ENCODE measurements at places on chromosomes 5 and 9. TPM values are rescaled to one million over a fixed set of nuclear protein-coding genes. Genes with fewer than 3 reads are reported as not detected.

- no peak for DNase-seq
Observed at GRCh38 chr9:2260417-2261306, 245.5 kb downstream of the SMARCA2 start.

GRCh38 chr9:93236541-93237206 lies 52.7 kb downstream of the WNK2 start:
- DNase-seq, result no peak

- peak; percentile 63 for DNase-seq
Observed at GRCh38 chr5:158875272-158875679, 224.4 kb downstream of the EBF1 start.

GRCh38 chr5:44665101-44665701 lies 143.5 kb upstream of the MRPS30 start:
- DNase-seq, result no peak

GRCh38 chr5:146218168-146218567 lies 14.8 kb downstream of the RBM27 start:
- DNase-seq, result no peak

DNA sequence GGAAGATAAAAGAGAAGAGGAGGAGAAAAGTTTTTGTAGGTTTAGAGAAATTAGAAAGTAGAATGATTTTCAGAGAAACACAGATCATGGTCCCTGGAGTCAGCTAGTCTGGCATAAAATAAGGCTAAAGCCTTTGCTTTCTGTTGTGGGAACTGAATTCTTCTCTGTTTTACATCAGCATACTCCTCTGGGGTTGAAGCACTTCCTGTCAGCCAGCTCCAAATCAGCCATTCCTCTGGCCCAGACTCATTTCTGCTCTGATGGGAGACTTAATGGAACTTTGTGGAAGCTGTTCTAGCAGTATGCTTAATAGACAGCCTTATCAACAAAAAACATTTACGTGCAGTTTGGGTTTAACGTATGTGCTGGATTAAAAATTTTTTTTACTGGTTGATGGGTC lies 143.2 kb downstream of the HMHB1 start:
- peak; percentile 95 for DNase-seq

DNA sequence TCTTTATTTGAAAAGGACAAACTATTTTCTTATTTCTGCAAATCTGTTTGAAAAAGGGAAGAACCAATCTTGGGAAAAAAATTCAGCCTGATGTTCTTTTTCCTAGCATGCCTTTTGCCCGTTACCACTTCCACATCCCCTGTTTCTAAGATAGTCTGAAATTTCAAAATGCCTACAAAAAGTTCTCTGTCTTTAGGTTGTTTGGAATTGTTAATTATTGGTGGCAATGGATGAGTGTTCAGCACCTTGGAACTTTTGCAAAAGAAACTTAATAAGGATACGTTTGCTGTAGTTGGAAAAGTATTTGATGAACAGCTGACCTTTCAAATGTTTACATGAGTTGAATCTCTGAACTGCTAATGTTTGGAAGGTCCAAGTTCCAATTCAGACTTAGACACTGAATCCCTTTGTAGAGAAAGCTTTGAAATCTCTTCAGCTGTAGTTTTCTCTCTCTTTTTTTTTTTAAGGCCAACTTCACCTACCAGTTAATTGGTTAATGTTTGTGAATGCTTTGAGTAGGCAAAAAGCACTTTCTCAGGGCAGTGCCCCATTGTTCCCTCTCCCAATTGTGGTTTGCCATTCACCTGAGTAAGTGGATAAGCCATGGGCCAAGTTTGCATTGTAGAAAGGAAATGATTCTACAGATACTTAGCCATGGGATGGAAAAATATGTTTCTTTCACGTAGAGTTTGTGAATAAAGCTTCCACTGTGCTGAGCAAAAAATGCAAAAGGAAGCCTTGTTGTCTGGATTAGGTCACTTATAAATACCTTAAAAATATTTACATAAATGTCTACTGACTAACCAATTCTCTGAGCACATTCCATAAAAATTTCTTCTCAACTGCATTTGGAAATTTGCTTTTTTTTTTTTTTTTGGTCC lies 156.4 kb upstream of the ELL2 start:
- peak; percentile 18 for DNase-seq

- no peak for DNase-seq
Observed at GRCh38 chr9:34492051-34492450, 30.7 kb downstream of the ENHO start.

DNA sequence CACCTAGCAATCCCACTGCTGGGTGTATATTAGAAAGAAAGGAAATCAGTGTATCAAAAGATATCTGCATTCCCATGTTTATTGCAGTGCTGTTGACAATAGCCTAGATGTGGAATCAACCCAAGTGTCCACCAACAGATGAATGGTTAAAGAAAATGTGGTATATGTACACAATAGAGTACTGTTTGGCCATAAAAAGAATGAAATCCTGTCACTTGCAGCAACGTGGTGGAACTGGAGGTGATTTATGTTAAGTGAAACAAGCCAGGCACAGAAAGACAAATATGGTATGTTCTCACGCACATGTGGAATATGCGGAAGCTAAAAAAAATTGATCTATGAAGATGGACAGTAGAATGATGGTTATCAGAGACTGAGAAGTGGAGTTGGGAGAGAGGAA lies 221.6 kb upstream of the DAP start:
- no peak for DNase-seq

GRCh38 chr9:96163161-96163560 lies 138.8 kb downstream of the HSD17B3 start:
- DNase-seq, result peak; percentile 40

- DNase-seq, result peak; percentile 35
Observed at GRCh38 chr5:14351086-14351661, 208.0 kb downstream of the TRIO start.

- DNase-seq, result peak; percentile 23
Observed at GRCh38 chr9:76456202-76456926, 2.6 kb upstream of the GCNT1 start.

DNA sequence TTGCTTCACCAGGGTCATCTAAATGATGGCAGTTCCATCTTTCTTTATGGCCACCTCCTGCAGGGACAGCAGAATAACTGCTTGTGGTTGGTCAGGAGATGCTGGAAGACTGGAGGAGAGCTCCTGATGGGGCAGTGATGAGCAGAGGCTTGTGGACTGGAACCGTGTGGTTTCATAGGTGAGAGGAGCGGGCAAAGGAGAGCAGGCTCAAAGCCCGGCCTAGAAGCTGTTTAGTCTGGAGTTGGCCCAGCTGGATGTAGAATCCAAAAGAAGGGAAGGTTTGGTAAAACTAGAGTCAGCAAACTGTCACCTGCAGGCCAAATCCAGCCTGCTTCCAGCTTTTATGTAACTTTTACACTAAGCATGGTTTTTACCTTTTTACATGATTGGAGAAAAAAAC lies 32.9 kb upstream of the TLE1 start:
- DNase-seq, result no peak

DNA sequence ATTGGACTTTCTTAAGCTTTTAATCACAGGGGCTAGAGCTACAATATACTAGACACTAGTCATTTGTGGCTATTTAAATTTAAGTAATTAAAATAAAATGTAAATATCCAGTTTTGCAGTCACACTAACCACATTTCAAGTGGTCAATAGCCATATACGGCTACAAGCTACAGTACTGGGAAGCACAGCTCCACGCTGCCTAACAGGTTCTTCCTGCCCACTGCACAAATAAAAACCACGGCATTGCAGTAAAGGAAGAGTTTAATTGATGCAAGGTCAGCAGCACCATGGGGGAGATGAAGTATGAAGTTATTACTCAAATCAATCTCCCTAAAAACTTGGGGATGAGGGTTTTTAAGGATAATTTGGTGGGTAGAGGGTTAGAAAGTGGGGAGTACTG lies 134.1 kb downstream of the LURAP1L start:
- no peak for DNase-seq

DNA sequence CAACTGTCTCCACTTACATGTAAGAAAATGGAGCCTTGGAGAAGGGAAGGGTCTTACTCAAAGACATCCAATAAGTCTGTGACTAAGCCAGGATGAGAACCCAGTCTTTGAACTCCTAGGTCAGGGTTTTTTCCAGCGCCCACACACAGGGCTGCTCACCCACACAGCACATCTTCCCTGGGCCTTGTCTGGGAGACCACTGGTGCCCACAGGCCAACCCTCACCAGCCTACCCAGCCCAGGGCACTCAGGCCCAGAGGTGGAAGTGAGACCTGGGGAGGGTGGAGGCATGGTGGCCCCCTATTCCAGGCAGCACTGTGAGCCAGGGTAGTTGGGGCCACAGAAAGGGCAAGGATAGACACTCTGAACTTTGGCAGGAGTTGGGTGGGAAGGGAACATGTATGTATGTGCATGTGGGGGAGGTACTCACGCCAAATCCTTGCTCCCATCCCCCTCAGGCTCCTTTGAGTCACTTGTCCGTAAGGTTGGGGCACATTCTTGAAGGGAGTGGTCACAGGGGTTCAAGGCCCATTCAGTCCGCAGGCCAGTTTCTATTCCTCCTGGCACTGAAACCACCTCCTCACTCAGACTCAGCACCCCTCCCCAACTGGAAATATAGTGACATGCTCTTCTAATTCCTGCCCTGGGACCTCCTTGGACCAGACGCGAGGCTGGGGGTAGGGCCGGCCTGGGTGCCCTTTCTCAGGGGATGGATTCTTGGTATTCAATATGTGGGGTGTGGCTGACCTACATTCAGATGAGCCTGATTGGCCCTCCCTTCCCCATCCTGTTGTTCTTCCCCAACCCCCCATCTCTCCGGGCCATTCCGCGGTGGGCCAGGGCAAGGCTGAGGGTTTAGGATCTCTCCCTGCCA lies 2.9 kb upstream of the SLC4A9 start:
- DNase-seq, result no peak

GRCh38 chr9:32413424-32413823 lies 29.0 kb downstream of the ACO1 start:
- DNase-seq, result no peak

DNA sequence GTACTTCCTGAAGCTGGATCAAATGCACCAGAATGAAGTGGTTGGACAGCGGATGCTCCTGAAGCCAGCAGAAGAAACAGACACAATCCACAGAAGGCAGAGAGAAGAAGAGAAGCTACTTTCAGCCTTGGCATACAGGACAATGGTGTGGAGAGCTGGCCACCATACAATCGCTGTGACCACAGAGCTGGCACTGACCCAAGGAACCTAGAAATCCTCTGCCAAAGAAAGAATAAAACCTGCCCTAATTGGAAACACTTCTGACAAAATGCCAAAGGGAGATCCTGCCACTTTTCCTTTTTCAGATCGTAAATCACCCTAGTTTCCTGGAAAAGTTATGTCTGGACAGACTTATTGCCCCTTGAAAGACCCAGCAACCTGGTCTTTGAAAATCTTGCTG lies 77.8 kb downstream of the BAAT start:
- no peak for DNase-seq

DNA sequence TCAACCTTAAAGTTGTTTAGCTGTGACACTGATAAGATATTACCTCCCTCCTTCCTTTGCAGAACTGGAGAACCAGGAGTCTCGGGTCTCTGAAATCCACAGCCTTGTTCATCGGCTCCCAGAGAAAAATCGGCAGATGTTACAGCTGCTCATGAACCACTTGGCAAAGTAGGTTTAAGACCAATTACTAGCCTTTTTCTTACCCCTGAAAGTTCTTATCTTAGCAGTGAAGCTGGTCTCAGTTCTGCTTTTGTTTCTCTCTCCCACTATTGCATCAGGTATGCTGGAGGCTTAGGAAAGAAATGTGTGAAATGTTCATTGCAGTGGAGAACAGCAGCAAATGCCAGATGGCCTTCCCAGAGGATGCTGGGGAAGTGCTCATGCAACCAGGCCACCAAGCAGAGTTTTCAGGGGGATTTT lies 287.4 kb downstream of the ARHGAP26 start:
- DNase-seq, result no peak

DNA sequence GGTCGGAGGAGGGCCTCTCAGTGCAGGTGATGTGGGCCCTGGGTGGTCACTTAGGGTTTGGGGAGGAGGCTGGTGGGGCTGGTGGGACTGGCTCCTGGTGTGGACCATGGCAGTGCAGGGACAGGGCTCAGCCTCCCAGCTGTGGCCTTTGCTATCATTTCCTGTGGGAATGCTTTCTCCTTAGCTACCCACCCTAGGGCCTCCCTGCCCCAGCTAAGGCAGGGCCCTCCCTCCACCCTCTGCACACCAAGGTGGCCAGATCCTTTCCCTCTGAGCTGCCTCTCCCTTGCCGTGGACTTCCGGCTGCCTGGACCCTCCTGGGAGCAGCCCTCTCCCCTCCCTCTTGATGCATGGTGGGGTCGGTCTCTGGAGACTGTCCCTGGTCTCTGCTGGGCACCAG lies 22.7 kb upstream of the ARSI start:
- no peak for DNase-seq

DNA sequence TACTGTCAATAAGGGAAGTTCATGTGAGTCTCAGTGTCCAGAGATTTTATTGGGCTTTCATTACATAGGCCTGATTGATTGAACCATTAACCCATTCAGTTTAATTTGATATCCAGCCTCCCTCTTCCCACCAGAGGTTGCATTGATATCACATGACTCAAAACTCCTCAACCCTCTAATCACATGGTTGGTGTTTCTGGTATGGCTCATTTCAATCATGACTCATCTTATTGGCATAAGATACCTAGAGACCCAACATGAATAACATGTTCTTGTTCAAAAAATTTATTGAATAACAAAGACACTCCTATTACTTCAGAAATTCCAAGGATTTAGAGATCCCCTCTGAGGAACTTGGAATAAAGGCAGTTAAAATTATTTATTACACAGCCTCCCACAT lies 982.2 kb downstream of the TLE1 start:
- DNase-seq, result no peak

DNA sequence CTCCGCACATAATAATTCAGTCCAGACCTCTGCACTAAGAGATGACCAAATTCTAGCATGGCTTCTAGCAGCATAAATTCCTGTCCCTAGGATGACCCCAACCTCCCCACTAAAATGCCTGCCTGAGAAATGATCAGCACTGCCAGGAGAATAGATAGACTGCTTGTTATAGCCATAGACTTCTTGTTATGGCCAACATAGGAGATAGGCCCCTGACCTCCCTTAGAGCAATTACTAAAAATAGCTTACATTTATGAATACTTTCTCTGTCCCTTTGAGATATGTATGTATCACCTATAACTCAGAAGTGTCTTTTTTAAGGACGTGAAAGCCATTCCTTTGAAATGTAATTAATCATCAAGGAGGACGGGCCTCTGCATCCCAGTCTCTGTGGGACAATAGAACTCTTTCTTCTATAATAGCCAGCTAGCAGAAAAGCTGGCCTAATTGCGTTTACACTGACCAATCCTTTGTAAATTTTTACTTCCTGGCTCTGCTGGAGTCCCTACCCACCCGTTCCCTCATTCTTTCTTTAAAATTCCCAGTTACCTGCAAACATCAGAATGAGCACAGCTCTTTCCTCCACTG lies 1002.7 kb downstream of the CDH18 start:
- DNase-seq, result no peak

- no peak for DNase-seq
Observed at GRCh38 chr9:13750639-13751038, 471.1 kb upstream of the MPDZ start.

- DNase-seq, result peak; percentile 2
Observed at GRCh38 chr5:29307478-29307877, 1886.0 kb upstream of the CDH6 start.

Gene FOXD4
- polyA plus RNA-seq, result 1.3 TPM

Gene GLRA1
- polyA plus RNA-seq, result not detected

Gene TNFSF15
- polyA plus RNA-seq, result 0.27 TPM

Gene OR1J2
- not detected for polyA plus RNA-seq

Gene BARHL1
- not detected for polyA plus RNA-seq

Gene NME5
- polyA plus RNA-seq, result 1.2 TPM

Gene EPB41L4B
- 8.7 TPM for polyA plus RNA-seq

Gene COL23A1
- 2.7 TPM for polyA plus RNA-seq

Gene GAS1
- polyA plus RNA-seq, result 100 TPM

Measured in muscle of leg (tissue), 16 donors.